Amygdala (tissue), 56 donors: ENCODE measurements at places on chromosomes 11 and 22.
A peak's percentile ranks its signal among the peaks of the same experiment; 100 is the strongest.

- DNase-seq: no peak
Measured at GRCh38 chr11:95853862-95854261, 63.6 kb downstream of the CEP57 start.

- DNase-seq: no peak
Measured at GRCh38 chr22:37752189-37753087, 55.3 kb upstream of the GCAT start.

DNA sequence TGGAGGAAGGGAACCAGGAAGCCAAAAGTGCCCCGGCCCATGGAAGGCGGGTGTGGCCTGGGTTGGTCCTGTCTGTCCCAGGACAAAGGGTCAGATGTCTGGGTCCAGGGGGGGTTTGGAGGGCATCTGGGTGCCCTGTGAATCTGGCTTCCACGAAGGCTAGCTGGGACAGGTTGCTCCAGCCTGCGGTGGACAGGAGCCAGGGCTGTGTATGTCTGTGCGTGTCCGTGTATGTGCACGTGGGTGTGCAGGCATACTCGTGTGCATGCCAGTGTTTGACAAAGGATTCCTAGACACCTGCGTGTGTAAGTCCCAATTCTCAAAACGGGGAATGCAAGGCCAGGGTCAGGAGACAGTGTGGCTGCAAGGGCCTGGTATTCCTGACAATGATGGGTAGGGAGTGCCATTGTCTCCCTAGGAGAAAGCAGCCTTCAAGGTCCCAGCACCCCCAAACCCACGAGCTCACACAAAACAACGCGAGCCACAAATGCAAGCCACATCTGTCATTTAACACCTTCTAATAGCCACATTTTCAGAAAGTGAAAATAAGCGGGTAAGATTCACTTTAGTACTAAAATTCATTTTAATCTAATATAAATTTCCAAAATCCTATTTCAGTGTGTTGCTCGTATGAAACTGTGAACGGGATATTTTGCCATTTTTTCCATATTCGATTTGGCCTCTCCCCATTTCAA, 78.4 kb upstream of the WNT7B start:
- no peak for DNase-seq

DNA sequence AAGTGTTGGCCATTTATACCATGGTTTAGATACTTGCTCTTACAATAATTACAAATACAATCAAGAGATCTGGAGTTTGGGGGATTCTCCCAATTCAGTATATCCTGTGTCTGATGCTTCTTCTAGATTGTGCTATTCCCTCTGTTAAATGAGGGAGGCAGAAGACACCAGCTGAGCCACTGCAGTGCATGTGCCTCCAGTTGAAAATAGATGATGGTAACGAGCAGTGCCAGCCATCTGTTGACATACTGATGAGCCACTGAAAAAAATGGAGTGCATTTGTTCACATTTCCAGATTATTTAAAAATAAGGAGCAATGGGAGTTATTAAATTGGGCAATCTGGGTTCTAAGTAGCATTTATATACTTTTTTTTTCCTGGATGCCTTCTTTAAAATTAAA, 1428.0 kb upstream of the TENM4 start:
- DNase-seq: no peak

DNA sequence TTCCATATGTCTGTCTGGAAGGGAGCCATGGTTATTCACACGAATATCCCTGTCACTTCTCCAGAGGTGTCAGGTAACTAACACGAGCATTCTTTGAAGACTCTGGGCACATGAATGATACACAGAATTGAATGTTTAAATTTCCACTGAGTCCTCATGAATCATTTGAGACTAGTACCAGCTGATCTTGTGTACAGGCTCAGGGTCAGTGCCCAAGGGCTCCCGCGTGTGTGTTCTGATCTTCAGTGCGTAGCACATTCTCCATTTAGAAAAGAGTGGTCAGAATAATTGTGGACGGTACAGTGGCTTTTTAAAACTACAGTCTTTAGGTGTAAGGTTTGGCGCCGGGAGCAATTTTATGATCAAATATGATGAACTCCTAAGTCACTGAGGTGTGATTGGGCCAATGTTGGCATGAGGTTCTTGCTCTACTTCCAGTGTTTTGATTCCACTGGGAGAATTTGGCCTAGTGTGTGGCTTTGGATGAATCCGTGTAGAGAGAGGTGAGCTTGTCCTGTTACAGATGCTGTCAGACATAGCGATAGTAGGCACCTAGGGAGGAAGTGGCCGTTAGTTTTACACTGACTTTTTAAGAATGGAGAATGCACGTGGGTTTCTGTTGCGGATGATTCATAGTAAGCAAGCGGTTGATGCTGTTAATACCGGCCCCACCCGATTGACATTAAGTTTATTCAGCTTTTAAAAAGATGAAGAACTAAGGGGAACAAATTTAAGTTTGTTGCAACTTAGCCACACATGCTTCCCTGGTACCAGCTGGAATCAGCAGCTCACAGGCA, 22.2 kb downstream of the NUP50 start:
- no peak for DNase-seq

DNA sequence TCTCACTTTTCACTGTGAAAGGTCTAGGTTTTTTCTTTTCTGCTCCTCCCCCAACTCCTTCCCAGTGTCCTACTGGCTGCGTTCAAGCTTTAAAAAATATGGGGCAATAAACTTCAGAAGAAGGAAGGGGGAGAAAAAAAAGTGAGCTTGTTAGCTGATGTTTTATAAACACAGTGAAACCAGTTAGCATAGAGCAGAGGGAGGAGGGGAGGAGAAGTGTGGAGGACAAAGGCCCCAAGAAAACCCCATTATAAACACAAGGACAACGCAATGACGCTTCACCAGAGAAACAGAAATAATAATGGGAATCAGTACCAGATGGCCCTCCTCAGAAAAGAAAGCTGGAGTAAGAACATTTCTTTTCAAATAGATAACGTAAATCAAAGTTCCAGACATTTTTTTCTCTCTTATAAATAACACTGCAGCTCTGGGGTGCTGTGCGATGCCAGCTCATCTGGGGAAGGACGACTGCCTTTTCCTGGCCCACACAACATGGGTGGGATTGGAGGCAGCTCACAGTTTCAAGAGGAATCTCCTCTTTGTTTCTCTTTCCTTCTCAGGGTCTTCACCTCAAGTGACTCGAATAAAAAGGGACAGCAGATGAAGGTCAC, 235.4 kb upstream of the NARS2 start:
- no peak for DNase-seq

GRCh38 chr11:3049430-3050243, 7.6 kb downstream of the CARS1 start:
- peak; percentile 90 for DNase-seq

GRCh38 chr11:10540915-10541560, at the start of gene RNF141:
RNF141 (minus strand) TSS chr11:10541187; CDS start chr11:10534158, 7,029 bp downstream.
- peak; percentile 92 for DNase-seq

DNA sequence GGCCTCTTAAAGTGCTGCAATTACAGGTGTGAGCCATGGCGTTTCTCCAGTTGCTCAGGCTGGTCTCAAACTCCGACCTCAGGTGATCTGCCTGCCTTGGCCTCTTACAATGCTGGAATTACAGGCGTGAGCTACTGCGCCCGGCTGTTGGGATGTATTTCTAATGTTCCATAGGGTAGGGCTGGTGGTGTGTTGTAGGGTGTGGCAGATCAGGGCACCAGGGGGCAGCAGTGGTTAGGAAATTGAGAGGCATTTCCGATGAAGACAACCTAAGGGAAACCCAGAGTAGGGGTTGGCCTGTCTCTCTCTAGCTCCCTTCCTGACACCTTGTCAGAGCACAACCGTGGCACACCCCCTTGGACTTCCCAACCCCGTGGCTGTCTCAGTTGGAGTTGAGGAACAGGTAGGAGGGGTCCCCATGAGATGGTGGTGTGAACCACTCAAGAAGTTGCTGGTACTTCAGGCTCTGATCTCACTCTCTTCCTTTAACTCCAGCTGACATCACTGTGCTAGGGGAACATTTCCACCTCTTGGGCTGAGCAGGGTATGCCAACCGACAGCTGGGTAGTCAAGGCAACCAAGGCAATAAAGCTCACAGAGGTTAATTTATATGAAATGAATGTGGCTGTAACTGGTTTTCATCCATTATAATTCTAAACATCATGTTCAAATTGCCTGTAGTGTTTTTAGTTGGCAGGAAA, 33.0 kb downstream of the YWHAH start:
- peak; percentile 41 for DNase-seq

DNA sequence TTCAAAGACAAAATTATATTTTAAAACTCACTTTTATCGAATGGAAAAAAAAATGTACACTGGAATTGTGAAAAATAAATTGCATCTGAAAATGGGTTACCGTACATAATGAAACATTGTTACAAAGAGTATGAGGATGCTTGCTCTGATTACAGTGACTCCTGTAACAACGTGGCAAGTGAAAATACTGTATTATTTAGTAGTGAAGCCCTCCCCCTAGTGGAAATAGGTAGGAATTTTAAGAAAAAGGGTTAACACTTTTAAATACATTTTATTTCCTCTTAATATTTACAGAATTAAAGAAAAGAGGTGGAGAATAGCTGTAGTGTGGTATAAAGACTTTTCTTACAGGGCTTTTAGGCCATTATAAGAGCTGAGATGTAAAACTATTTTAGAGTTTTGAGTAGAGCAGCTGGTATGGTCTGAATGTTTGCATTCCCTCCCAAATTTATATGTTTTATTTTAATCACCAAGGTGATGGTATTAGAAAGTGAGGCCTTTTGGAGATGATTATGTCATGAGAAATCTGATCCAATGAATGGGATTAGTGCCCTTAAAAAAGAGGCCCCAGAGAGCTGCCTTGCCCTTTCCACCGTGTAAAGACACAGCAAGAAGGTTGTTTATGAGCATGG, 25.2 kb downstream of the FAM76B start:
- no peak for DNase-seq
